Transverse colon (tissue), 4 donors: ENCODE measurements at places on chromosomes 1 and 21. TPM values are rescaled to one million over a fixed set of nuclear protein-coding genes. Genes with fewer than 3 reads are reported as not detected.

Gene SH3D21
- total RNA-seq: 15.3 TPM

Gene ACKR1
- total RNA-seq: 10.1 TPM

Gene OR2T2
- not detected for total RNA-seq

- H3K36me3 ChIP-seq: no peaks in the 10 kb centered on the region
- peaks cover 68% of the 10 kb centered on the region for H3K4me1 ChIP-seq
- no peaks in the 10 kb centered on the region for H3K27me3 ChIP-seq
- H3K4me3 ChIP-seq: no peak overlapping the region
Measured at GRCh38 chr1:10511494-10511885, 36.7 kb downstream of the PEX14 start.

DNA sequence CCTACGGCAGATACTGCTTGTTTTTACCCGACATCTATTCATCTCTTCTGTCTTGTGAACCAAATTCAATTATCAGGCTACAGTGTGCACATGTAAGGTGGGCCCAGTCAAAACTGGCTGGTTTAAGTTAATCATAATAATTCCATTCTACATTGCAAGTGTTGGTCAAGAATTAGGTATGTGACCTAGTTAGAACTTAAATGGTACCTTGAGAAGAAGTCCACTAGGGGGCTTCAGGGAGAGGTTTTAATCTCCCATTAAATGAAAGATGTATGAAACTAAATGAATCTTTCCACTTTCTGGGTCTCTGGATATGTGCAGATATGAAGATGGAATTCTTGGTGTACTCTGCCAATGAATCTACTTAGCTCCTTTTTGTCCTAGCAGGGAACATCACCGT, 187.1 kb downstream of the CDC42BPA start:
- H3K36me3 ChIP-seq: no peaks in the 10 kb centered on the region
- no peaks in the 10 kb centered on the region for H3K27me3 ChIP-seq
- no peak for DNase-seq
- no peaks in the 10 kb centered on the region for H3K4me1 ChIP-seq
- no peak overlapping the region for H3K27ac ChIP-seq
